ENCODE measurements at places on chromosomes 4 and X.

GRCh38 chr4:37400241-37400881 is 155.8 kb downstream of the NWD2 start:
- no peak for DNase-seq

DNA sequence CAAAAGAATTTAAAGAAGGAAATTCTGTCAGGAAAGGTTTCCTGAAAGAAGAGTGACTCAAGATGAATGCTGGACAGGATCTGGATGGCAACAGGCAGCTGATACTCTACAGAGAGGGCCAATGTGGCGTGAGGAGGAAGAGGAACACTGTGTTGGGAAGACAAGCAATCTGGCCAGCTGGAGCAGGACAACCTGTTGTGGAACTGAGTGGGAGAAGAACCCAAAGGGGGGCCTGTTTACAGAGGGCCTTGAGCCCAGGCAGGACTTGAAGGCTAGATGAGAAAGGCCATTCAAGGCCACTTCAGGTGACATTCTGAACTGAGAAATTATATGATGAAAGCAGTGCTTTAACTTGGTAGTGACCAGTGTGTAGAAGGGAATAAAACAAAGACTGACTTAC is 8.5 kb downstream of the OTUD4 start:
- no peak for DNase-seq

- no peak for DNase-seq
These were observed 115.0 kb downstream of the PJA1 start for GRCh38 chrX:69050051-69050765.

- DNase-seq, result no peak
These were observed 372.4 kb upstream of the RPS6KA3 start for GRCh38 chrX:20639115-20639514.

DNA sequence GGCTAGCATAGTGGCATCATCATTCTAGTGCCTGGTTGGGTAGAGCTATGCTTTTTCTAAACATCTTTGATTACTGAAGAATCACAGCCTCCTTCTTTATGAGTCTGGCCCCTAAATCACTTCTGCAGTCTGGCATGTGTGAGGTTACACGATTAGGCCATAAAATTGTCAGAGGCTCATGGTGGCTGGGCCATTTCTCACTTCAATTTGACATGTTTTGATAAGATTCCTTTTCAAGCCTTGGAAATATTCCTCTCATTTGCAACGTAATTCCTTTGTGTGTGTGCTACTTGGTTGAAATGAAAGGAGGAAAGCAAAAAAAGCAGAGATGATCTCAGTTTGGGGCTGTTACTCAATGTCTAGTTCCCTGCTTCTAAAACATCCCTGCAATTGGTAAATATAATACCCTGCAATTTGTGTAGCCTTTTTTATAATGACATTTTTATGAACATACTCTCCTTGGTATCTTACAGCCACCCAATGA is 6.2 kb downstream of the CCKAR start:
- DNase-seq, result no peak

DNA sequence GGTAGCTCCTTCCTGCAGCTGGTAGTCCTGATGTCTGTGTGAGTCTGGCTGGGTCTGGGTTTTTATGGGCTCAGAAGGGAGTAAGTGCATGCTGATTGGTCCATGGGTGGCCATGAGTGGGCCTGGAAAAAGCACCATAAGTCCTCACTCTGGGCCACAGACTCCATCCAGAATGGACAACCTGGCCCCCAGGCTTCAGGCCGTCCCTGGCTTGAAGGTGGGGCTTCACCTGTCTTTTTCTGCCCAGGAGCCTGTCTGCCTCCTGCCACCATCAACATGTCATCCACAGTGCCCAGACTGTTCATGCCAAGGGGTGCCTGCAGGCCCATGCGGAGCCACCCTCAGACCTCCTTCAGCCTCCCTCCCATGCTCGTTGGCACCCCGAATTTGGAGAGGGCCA is 620.0 kb downstream of the RAPGEF2 start:
- DNase-seq, result no peak

- no peak for DNase-seq
These were observed 74.6 kb downstream of the RAPGEF2 start for GRCh38 chr4:159177265-159178150.

GRCh38 chr4:24210332-24210902 is 320.6 kb upstream of the PPARGC1A start:
- peak; percentile 47 for DNase-seq

DNA sequence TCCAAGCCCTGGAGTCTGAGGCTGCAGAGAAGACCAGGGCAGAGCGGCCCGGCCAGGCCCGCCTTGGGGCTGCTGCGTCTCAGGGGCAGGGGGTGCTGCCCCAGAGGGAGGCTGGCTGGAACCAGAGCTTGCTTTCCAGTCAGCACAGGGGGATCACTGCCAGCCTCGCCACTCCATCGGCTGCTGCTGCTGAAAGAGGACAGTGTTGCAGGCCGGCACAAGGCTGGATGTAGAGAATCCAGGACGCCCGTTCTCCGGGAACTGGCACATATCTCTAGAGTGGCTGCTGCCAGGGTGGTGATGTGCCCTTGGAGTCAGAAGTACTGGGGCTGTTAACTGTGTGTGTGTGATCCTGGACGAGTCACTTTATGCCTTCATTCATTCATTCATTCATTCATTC is 31.9 kb upstream of the SORCS2 start:
- no peak for DNase-seq

- peak; percentile 18 for DNase-seq
These were observed 143.0 kb upstream of the PLAC1 start for GRCh38 chrX:134801267-134801666.

DNA sequence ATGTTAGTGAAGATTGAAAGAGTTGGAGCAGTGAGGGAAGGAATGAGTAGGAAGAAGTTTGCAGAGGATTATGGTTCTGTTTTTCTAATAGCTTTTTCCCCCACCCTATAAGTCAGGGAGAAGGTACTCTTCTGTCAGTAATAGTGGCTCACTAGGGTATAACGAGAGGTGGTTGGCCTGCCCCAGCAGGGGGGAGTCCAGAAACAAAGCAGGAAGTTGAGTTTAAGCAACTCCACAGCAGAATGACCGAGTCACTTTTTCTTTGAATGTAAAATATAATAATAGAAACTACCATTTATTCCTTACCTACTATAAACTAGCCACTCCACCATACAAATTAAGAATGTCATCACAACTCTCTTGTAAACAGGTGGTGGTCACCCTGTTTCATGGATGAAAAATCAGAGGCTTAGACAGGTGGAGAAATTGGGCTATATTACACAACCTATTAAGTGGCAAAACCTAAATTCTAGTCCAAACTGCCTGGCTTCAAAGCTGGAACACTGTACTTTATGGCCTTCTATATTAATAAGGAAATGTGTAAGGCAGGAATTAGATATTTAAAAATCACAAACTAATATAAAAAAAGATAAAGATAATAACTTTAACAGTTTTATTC is 21.9 kb downstream of the AP1AR start:
- no peak for DNase-seq

GRCh38 chr4:87025614-87026041 is 90.8 kb downstream of the AFF1 start:
- DNase-seq, result peak; percentile 48

DNA sequence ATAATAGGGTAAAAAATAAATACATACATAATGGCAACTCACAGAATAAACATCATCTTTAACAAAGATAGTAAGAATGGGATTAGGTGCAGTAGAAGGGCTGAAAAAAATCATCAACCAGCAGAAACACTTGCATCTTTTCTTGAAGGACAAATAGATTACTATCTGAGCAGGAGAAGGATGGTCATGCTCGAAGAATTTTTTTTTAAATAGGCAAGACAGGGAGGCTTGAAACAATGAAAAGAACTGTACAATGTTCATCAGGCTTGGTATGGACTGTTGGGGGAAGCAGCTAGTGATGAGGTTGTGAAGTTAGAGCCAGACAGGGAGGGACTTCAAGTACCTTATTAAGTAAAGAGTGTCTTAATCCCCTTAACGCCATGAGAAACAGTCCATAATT is 167.4 kb upstream of the LDB2 start:
- DNase-seq, result no peak

- no peak for DNase-seq
These were observed 82.4 kb downstream of the NSUN7 start for GRCh38 chr4:40832175-40832574.

DNA sequence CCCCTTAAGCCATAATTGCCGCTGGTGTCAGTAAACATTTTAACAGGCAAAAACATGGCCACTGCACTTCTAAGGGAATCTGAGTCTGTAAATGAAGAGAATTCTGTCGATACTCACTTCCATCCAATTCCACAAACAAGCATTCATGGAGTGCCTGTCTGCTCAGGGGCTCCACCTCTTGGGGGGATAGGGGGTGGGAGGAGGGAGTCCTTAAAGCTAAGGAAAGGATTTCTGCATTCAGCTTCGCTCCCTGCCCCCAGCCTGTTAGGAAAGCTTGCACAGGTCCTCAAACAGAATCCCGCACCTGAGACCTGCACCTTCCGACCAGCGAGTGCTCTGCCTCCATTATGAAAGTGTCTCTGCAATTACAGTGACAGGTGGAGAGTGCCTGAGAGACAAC is 130.2 kb upstream of the KIT start:
- DNase-seq, result no peak

GRCh38 chr4:25852103-25852502 is 10.7 kb downstream of the SEL1L3 start:
- no peak for DNase-seq

DNA sequence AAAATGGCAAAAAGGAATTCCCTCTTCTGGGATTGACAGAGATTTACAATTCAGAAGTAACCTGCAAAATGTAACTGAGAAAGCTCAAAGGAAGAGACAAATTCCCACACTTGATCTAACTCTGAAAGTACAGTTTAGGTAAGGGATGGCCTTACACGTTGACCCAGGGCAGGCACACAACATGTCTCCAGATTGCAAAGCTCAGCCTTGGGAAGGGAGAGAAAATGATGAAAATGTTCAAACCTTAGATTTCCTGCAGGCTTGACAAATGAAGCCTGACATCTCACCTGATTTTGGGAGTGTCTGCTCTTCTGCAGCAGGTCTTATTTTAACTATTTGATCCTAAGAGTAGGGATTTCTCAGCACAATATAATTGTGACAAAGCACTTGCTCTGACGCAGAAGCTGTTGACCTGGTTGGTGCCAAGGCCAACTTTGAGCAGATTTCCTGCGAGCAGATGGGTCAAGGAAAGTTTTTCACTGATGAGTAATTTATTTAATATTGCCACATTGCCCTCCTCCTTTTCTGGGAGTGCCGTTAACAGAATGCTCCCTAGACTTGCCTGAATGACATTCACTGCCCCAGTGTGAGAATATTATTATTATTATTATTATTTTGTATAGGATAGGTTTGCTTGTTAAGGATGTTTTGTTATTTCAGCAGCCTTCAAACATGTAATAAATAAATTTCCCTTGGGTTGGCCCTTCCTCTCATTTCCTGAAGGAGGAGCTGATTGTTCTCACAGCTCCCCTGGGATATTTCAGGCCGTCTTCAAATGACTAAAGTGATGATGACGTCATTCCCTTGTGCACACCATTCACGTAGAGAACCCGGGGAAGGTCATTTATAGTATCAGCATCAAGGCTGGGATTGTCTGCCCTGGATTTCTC is 157.1 kb downstream of the VEGFC start:
- peak; percentile 24 for DNase-seq

DNA sequence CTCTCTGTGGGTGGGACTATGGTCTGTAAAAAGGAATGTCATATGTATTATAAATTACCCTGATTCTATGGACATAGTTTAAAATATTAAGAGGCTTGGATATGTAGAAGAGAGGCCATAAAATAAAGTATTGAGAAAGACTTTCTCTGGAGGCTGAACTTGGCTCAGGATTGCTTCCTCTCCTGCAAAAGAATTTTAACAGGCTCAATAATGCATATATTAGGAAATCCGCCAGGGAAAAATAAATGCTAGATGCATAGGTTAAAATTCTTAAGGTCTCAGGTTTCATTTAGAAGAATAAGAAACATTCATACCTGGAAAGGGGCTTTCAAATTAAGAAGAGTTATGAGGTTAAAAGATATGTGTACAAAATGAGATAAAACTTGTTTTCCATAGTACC is 424.3 kb downstream of the ARAP2 start:
- no peak for DNase-seq

GRCh38 chr4:185587427-185588161 is 52.3 kb upstream of the PDLIM3 start:
- DNase-seq, result no peak

- no peak for DNase-seq
These were observed 255.3 kb upstream of the NRK start for GRCh38 chrX:105567082-105567481.
